ENCODE measurements at places on chromosomes 16 and 17.

DNA sequence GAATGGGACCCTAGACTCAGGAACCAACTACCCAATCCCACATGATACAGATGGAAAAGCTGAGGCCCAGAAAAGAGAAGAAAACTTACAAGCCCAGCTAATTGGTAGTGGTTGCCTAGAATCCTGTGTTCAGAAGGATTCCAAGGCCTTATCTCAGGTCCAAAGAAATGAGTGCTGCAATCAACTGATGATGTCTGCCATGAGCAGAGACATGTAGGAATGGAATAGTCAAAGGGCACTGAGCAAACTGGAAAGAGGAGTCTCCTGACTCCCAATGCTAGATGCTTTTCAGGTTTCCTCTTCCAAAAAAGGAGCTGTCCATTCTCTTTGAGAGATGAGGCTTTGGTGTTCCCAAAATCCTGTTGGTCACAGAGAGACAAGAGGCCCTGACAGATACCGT, 210.6 kb downstream of the ZNF423 start:
- DNase-seq, result no peak

DNA sequence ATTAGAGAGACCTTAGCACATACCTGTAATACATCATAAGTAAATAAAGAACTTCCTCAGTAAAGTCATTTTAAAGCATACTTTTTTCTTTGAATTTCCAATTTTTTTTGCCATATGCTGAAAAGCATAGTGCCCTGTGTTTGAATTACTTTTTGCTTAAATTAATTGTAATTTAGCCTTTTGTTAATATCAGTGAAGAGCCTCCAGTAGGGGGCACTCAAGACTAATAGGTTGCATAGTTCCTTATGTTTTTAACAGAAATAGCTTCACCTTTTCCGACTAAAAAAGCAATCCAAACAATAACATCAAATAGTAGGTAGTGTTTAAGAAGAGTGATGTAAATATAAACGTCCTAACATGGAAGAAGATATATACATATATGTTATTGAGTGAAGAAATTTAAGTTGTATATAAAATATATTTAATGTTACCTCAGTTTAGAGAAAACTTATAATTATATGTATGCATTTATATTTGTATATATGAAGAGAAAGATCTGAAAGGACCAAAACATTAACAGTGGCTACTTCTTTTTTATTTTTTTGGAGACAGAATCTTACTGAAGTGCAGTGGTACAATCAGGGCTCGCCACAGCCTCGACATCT, 18.6 kb downstream of the RAD51C start:
- no peak for DNase-seq

DNA sequence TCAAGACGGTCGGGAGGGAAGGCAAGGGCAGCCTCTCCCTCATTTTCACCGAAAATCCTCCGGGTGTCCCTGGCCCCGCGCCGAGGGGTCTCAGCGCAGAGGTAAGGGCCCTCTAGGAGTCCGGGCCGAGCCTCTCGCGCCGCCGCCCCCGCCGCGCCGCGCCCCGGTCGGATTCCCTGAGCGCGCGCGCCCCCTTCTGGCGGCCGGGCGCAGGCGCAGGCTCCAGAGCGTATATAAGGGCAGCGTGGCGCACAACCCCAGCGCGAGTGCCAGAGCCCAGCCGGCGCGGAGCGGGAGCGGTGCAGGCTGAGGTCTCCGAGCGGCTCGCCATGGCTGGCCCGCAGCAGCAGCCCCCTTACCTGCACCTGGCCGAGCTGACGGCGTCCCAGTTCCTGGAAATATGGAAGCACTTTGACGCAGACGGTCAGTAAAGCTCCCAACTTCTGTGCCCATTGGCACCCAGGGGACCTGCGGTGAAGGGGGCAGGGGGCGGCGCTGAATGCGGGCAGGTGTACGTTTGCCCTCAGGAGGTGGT, at the start of gene CALB2:
TSS of gene CALB2 (plus strand) at position 260 of the 535 bp plus-strand sequence. CDS start at position 330, 70 bp downstream.
- peak; percentile 68 for DNase-seq

GRCh38 chr16:72369274-72369673, 197.3 kb upstream of the PMFBP1 start:
- no peak for DNase-seq

DNA sequence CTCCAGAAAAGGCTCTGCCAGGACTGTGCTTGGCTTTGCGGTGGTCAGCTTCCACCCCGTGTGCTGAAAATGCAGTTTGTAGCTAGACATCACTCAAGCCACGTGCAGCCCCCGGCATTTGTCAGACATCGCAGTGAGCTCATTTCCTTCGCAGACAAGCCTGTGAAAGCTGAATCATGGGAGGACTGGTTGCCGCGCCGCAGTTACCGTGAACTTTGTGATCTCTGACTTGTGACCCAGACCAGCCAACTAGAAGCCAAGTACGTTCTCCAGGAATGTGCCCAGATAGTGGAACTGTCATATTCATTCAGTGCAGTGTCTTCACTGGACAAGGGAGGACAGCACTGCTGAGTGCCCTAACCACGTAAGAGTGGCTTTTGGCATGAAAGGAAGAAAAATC, 58.1 kb downstream of the NDE1 start:
- DNase-seq, result no peak

DNA sequence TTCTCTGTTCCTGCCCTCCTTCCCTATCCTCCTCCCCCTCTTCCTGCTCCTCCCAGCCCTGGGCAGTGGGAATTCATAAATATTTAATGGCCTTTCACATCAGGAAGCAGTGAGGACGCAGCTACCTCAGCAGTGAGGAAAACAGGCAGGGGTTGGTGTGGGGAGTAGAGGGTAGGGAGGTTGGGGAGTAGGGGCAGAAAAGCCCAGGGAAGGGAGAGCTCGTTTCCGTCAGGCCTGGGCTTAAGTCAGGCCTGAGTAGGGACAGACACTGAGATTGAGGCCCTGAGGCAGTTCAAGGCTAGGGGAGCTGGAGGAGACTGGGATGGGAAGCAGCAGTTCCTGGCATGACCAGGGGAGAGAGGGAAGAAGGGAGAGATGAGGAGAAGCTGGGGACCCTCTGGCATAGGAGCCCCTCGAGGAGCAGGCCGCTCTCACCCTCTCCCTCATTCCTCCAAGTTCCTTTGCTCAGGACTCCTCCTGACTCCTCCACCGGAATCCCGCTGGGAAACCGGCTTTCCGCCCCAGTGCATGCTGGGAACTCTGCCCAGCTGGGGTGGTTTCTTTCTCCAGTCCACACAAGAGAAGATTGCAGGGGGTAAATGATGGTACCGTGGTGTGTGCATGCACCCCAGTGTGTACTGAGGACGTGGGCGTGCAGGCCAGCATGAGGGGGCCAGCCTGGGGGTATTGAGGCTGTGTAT, 6.2 kb downstream of the SAMD14 start:
- DNase-seq, result no peak

DNA sequence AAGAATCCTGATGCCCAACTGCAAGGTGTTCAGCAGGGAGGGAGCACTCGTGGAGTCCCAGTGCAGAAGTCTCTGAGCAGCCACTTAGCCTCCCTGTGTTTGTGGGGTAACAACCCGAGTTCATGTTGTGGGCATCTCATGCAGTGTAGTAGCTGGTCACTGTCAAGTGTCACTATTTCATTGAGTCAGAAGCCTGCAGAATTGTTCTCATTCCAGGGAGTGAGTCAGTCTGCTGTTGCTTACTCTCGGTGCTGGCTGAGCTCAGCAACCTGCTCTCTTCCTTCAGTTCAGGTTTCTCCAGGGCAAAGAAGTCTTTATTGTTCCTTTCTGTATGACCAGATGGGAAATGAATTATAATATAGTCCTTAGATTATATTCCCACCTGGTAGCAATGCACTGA, 24.1 kb downstream of the HMOX2 start:
- no peak for DNase-seq

GRCh38 chr16:3460121-3460520, 16.6 kb downstream of the NAA60 start:
- DNase-seq, result no peak

DNA sequence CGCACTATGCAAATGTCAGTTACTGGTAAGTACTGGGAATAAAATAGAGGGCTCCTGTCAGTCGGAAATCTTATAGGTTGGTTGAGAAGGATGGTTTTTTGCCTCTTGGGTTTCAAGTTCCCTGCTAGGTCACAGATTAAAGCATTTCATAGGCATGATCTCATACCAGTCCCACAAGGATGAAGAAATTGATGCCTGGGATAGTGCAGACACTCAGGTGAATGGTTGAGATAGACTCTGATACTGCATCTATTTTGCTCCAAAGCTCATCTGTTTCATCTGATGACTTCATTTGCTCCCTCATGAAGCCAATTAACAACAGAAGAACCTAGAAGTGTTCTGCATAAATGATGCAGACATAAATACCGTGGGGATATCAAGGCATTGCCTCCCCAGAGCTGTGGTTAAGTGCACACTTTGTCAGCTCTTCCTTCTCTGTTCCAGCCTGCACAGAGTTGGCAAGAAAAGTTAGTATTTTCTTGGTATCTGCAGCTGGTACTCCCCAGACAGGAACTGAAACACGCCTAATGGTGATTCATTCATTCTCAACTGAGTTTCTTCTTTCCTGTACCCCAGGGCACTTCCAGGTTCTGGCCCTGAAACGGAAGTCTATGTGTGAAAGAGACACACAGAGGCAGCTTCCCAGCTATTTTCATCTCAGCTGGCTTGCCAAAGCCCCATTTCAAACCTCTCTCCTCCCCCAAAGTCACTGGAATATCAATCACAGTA, 418.3 kb upstream of the SALL1 start:
- DNase-seq, result no peak

GRCh38 chr17:48241131-48241591, 133.6 kb downstream of the SNX11 start:
- DNase-seq, result no peak

GRCh38 chr17:69250641-69251040, 22.0 kb upstream of the ABCA10 start:
- no peak for DNase-seq

DNA sequence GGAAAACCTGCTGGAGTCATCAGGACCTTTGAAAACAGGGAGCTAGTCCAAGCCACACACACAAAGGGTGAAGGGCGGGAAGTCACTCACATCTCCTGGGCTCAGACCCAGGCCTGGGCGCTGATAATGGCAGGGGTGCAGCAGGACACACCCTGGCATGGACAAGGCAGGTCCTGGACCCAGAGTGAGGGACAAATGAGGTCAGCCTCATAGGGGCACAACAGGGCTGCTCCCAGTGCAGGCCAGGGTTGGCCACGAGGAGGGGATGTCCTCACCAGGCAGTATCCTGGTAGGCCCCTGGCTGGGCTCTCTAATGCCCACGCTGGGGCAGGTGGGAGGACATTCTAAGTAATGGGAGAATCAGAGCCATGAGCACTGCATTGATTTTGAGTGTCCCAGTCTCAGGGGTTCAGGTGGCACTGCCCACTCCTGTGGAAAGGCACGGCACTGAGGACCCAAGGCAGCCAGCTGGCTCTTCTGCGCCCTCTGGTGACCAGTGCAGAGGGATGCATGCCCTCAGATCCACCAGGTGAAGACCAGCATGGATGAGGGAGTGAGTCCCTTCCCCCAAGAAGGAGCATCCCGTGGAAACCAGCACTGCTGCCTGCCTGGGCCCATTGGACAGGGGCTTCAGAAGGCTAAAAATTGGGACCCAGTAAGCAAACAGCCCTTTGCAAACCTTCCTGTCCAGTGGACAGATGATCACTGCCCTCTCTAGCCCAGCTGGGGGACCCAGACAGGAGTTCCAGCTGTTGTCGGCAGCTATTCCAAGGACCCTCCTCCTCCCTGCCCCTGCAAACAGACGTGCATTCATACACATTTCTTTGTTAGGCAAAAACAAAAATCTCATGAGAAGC, 23.4 kb upstream of the SREBF1 start:
- DNase-seq, result no peak

DNA sequence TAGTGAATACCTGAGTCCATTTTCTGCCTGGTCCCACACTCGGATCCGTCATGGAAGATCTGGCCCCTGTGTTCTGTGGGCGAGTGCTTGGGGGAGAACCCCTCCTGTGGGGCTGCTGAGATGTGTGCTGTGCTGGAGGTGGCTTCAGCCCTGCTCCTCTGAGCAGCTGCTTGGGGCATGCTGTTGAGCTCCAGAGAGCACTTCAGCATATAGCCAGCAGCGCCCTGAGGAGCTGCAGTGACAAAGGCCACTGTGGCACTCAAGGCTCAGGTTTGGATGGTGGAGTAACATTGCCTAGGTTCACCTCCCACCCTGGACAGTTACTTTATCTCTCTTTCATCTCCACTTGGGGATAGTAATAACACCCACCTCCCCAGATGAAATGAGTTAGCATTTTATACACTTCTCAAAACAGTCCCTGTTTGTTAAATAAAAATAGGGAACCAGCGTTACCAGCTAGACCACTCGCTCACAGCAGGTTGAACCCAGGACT, 75.3 kb downstream of the KSR1 start:
- no peak for DNase-seq

DNA sequence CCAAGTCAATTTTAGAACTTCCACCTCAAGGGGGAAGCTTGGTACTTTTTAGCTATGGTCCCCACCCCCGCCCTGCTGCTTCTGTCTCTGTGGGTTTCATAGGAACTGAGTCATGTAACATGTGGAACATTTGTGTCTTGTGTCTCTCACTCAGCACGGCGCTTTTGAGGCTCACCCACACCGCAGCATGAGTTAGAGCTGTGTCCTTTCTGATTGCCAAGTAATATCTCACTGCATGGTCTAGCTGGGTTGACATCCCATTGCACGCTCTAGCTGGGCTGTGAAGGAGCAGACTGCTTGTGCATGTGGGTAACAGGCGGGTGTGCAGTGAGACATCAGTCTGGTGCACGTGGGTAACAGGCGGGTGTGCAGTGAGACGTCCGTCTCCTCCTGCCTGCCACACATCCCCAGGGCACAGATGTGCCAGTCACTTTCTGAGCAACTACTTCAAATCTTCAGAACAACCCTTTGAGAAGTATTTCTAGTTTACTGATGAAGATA, 26.4 kb upstream of the SLC7A5 start:
- peak; percentile 53 for DNase-seq

Data from left lung (tissue), 14 donors.